Left colon (tissue), 2 donors: ENCODE measurements at places on chromosomes 3 and 15. TPM values are rescaled to one million over a fixed set of nuclear protein-coding genes. Genes with fewer than 3 reads are reported as not detected.

Gene C3orf20
- total RNA-seq, result 0.21 TPM

GRCh38 chr3:54125300-54125699 is 2.9 kb downstream of the CACNA2D3 start:
- DNase-seq, result no peak

- no peak for DNase-seq
These were observed 549.4 kb downstream of the OCA2 start for GRCh38 chr15:27549746-27550145.

DNA sequence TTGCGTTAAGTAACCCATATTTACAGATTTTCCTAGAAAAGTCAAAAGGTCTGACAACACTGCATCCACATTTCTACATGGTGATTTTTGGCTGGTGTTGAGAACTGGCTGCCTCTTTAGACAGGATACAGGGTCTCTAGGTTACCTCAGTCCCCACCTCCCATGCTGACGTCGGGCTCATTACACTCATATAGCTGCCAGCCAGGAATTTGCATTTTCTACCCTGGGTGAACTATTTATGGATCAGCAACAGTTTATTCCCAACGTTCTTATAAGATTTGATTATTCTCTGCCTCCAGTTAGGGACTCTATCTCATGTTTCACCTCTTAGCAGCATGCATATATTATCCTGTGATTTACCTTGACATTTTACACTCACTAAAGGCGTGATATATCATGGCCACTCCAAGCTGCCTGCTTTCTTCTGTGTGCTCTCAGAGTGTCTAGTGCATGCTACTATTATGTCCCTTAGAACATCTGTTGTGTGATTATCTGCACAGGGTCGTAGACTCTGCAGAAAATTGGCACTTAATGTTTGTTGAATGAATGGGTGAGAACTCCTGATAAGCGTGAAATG is 49.0 kb downstream of the CLDN11 start:
- DNase-seq, result no peak

DNA sequence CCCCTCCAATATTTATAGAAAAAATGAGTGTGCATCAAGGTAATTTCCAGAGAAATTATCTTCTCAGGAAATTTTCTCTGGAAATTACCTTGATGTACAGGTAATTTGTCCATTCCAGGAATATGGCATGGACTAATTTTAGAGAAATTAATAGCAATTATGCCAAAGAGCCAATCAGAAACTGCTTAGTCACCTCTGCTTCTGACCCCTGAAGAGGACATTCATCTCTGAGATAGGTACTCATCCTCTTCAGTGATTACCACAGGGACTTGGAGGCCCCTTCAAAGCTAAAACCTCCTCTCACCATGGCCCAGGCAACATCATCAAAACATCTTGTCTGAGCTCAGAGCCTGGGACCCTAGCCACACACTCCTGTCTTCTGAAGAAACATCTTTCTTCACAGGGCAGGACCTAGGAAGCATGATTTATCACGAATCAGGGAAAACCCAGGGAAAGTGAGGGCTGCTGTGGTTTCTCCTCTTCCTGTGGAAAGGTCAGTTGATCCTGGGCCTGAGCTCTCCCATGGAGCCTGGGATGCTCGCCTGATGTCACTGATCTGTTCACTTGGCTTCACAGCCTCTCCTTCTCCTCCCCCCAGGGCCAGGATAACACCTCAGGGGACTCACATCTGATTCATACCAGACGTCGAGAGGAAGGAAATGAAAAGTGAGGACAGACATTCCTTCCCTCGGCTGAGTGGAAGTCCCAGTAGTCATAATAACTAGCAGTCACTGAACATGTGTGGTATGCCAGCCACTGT is 210.5 kb downstream of the DTWD1 start:
- DNase-seq, result no peak

DNA sequence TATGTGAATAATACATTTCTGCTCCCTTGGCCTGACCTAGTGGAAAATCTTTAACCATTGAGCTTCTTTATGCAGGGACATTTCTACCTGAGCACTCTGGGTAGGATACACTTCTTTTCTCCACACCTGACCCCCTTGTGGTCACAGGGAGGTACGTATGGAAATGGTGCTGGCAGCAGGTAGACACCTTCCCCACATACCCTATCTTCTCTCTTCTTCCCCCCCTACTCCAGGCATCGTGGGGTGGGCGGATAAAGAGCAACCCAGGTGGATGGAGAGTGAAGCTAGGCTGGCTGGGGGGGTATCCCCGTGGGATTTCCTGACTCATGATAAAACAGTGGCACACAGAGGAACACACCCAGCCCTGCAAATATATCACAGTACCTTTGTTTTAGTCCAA is 312.1 kb downstream of the ARRDC4 start:
- no peak for DNase-seq

Gene FAM81A
- 9.0 TPM for total RNA-seq

Gene GUCA1C
- total RNA-seq, result not detected

Gene CYP1A2
- total RNA-seq, result not detected

- DNase-seq, result no peak
These were observed 147.5 kb upstream of the LRRFIP2 start for GRCh38 chr3:37321863-37322262.

DNA sequence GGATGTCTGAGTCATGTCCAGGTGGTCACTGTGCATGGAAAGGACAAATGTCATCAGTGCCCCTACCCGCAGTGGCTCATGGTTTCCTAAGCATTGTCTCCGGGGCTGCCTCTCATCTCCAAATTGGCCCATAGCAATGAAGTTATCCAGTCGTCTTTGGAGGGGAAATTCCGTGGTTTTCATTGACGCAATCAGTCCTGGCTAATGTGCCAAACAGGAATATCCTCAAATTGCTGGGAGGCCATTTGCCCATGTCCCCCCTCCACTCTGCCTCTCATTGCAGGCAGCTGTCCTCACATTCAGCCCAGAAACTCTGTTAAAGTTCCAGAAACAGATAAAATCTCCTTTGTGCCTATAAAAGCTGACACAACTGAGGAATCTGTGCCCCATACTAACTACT is 81.6 kb downstream of the MCTP2 start:
- no peak for DNase-seq

Gene ECE2
- total RNA-seq, result 0.24 TPM

Gene PARP9
- 48.2 TPM for total RNA-seq

Gene DUOXA2
- total RNA-seq, result 1.3 TPM

DNA sequence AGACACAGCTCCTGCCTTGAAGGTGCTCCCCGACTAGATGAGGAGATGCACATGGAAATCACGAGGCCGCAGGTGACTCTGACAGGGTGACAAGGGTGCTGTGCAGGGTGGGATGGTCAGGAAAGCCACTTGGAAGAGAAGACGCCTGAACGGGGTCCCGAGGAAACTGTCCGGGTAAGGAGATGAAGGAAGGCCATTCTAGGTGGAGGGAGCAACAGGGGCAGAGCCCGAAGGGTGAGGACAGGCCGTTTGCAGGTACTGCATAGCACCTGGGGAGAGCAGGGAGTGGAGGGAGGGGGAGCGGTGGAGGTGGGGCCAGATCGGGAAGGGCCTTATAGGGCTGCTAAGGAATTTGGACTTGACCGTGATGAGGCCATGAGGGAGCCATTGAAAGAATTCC is 105.6 kb upstream of the DLG1 start:
- DNase-seq, result no peak

DNA sequence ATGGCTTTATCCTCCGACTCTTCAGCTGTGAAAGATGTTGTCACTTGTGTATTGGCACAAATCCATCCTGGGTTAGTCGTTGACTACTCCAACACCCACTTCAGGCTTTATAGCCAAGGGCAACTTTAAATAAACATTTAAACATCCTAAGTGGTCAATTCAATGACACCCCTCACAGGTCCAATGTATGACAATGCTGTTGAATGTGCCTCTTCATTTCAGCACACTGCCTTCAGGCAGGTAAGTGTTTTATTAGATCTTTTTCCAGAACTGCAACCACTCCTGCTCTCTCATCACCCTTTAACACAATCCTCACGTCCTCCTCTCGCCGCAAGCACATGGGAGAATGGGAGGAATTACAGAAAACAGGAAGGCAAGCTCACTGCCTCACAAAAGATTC is 30.3 kb downstream of the IL12A start:
- DNase-seq, result no peak

DNA sequence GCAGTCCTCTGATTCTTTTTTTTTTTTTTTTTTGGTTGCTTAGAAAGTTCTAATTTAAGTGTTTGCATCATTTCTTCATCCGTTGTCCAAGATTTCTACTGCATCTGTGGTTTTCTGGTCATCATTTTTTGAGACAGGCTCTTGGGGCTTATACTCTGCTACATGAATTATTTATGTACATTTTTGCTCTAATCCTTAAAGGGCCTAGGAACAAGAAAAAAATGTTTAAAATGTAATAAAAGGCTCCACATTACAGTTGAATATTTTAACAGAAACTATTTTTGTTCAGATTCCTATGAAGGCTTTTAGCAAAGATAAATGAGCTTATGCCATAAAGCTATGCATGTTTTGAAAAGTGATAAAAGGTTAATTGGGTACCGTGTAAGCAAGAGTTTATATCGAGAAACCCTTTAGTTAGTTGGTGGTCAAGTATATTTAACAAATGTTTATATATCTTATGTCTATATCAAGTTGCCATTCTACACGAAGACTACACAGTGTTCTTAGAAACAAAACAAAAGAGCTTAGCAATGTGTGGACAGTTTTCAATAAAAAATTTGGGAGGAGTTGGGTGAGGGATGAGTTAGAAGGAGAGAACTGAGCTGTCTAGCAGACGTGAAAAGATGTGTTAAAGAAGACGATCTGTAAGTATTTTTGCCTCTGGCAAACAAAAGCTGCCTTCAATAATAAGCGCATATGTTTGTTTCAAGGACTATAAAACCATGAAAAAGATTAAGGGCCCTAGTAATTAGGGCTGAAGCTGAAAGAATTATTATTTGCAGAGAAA is 563.6 kb upstream of the NAALADL2 start:
- no peak for DNase-seq

DNA sequence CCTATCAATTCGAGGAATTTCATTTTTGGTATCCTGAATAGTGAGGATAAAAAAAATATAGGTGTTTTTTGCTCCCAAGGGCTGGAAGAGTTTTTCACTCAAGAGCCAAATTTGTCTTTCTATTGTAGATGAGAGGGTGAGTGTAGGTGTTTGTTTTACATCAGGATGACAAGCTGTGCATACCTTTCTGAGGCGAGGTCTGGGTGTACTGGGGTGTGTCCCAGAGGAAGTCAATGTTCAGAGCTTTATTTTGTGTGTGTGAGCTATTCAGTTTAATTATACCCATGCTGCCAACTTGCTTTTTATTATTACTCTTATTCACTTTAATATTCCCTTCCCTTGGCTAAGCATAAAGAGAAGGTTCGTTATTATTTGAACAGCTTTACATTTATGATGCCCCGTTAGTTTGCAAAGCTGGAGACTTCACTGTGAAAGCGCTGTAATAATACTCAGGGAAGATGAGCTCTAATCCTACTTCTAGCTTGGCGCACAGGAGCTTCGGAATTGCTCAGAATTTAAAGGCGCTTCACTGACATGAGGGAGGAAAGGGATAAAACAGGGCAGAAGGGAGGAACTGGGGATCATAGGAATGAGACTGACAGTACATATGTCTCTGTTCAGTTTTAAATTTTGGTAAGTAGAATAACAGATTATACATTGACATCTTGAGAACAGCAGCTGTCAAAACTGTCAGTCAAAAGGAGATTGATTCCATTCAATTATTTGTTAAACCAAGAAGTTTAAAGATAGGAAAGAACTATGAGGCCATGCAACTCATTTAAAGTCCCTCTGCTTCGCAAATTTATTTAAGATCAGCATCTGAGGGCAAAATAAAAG is 117.7 kb upstream of the TP63 start:
- peak; percentile 17 for DNase-seq

Gene BSN
- 0.24 TPM for total RNA-seq

DNA sequence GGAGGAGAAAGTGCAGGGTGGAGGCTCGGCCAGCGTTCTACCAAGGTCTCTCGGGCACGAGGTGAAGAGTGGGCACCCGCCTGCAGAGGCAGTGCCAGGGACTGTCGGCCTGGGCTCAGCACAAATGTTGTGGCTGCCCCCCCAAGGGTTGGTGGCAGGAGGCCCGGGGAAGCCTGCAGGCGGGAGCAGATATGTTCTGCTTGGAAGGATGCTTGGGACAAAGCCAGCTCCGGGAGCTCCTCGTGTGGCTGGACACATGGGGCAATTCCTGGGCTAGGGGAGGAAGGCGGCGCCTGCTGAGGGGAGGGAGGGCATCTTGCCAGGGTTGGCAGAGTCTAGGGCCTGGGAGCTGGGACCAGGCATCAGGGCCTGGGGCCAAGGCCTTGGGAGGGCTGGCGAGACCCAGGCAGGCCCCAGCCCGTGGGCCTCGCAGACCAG is 30.4 kb upstream of the FBLN2 start:
- DNase-seq, result no peak

GRCh38 chr15:84702961-84703482 is 12.9 kb downstream of the SEC11A start:
- DNase-seq, result peak; percentile 36

GRCh38 chr3:31247850-31248562 is 284.7 kb upstream of the STT3B start:
- no peak for DNase-seq

Gene QARS1
- 417 TPM for total RNA-seq

DNA sequence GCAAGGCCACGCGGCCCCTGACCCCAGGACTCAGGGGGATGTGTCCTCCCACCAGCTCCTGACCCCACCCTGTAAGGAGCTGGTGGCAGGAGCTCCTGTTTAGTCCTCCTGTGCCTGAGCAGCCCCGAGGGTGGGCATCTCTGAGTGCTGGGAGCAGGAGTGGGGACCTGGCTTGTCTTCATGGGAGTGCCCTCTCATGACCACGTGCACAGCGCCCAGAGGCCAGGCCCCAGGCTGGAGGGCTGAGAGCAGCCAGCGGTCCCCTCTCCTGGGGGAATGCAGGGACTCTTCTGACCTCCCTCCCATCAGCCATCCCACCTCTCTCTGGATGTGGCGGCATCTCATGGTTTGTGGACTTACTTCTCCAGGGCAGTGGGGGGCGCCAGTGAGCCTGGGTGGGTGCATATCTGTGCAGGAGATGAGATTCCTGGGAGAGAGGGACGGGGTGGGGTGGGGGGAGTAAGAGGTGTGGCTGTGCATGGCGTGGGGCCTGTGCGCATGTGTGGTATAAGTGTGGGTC is 205.6 kb downstream of the TBC1D2B start:
- no peak for DNase-seq

DNA sequence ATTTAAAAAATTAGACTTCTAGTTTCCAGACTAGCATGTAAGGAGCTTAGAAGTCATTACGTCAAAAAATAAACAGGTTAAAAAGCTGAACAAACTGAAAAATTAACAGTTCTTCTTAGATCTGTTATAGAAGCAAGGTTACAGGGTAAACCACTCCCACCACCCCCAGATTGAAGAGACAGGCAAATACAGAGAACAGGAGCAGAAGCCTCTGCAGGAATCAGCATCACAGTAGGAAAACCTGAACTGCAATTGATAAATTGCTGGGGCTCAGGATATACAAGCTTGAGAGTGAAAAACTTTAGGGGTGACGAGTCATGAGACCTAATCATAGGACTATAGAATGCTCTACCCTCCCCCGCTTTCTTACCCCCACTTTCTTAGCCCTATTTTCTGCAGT is 222.3 kb downstream of the UBE2E2 start:
- DNase-seq, result no peak

Gene RTP1
- total RNA-seq, result not detected

DNA sequence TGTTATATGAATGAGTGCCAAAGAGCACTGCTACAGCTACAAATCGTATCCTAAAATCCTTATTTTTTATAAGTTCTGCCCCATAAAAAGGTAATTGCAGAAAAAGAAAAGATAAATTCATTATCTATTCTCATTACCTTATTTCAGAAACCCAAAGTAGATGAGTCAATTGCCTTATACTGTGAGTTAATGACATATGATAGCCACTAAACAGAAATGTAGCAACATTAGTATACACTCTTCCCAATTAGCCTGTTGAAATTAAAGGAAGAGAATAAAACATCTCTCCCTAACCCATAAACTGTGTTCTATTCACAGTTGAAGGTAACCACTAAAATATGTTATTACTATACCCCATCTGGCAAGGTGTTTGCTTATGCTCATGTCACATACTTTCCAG is 11.0 kb downstream of the TBL1XR1 start:
- no peak for DNase-seq
